ENCODE measurements at places on chromosomes 5 and 9.

DNA sequence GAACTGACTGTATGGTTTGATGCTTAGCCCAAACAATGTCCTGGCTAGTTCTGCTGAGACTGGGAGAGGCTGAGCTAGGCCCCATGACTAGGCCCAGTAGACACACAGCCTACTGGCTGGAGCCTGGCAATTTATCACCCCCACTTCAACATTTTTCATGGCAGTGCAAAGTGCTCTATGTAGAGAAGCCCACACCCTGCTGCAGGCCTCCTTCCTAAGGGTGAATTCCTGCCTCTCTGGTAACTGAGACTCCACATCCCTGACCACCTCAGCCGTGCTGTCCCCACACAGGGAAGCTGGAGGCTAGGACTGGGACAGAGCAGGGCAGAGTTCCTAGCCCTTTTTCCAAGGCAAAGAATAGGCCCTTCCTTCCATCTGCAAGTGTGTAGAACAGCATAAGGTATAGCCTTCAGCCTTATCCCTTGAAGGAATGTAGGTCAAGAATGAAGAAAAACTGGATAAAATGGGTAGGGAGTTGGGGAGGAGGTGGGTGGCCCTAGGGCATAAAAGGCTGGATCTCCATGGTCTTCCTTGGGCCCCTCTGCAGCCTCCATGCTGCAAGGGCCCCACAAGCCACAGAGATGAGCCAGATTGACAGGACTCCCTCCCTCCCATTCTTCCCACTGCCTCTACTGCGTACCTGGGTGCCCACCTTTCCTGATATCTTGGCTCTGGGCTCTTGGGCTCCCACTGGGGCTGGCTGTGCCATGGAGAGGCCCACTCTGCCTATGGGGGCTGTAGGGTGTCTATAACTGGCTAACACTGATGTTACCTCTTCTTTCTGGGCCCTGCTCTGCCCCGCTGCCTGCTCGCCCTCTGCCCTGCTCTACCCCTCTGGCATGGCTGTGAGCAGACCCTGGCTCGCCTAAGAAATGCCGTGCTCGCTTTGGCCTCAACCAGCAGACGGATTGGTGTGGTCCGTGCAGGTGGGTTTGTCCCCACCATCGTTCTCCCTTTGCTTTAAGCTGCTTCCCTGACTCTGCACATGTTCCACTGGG, 29.8 kb downstream of the TCF7 start:
- DNase-seq: no peak

DNA sequence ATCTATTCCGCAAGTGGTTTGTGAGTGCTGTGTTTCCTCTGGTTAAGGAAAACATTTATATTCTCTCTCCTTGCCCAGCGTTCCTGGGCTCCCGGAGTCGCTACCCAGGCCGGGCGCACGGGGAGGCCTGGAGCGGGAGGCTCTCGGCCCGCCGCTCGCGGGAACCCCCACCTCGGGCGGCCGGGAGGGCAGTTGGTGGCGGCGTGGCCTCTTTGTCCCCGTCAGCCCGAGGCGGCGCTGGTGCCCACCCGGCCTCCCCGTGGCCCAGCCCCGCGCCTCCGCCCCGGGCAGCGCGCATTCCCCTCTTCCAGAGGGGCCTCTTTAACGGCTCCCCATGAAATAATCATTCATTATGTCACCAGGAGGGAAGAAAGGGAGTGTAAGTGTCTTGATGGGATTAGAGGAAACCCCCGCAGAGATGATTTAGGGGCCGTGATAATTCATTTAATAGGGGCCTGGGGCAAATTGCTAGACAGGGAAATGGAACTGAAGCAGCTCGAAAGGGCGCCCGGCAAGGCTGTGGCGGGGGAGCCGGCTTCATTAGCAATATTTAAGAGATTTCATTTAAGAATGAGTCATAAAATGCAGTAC, 181.9 kb upstream of the TBCA start:
- DNase-seq: no peak

DNA sequence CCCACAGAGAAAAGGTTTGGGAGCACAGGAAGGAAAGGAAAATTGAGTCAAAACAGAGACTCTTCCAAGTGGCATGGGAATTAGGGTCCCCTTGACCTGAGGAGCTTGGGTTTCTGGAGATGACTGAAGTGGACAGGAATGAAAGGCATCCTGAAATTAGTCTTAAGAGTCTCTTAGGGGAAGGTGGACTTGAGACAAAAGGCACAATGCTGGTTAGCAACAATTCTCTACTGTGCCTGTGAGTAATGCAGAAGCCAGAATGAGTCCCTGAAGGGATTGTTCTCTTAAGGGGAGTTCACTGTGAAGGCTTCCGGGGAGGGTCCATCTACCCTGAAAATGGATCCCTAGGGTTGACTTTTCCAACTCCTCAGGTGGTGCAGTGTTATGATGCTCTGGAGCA, 58.4 kb upstream of the FOXE1 start:
- DNase-seq: no peak

DNA sequence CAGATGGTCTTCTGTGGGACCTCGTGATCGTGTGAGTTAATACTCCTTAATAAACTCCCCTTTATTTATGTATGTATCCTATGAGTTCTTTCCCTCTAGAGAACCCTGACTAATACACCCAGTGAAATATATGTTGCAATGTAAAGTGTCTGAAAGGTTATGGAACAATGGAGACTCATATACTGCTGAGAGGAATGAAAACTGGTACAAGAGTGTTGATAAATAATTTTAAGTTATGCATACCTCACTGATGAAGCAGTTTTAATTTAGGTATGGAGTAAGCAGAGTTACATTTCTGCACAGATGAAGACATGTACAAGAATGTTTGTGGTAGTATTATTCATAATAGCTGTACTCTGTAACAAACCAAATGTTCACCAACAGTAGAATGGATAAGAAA, 438.3 kb downstream of the TAF11L14 start:
- no peak for DNase-seq

DNA sequence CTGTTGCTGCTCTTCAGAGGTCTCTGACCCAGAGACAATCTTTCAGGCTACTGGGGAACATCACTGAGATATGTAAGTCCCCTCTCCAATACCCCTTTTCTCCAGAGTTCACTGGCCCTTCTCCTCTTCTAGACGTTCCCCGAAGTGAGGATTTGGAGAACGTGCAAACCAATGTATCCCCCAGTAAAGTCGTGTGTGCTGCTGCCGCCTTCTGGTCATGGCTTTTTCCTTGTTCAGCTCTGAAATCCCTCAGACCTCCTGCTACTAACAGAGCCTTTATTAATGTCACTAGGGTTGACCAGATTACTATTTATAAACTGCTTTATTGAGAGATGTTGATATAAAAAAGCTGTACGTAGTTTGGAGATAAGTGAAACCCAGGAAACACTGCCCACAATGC, 1028.6 kb downstream of the CDH9 start:
- no peak for DNase-seq

GRCh38 chr5:53241572-53241971, 132.0 kb upstream of the MOCS2 start:
- DNase-seq: no peak

DNA sequence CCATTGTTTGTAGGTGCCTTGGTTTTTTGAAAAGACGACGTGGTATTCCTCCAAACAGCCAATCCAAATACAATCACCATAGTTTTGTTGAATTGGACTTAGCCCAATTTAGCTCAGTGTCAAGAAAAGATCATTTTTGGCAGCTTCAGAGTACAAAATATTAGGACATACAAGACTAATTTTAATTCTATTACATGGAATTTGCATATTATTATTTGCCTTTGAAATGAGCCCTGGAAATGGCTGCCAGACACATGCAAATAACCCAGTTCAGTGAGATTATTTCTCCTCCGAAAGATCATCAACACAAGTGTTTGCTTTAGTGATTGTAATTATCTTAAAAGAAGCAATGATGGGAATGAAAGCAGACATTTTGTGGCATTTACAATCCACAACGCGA, 89.3 kb downstream of the PLK2 start:
- DNase-seq: no peak

- no peak for DNase-seq
These were observed 2.6 kb downstream of the CLTB start for GRCh38 chr5:176413709-176414191.

DNA sequence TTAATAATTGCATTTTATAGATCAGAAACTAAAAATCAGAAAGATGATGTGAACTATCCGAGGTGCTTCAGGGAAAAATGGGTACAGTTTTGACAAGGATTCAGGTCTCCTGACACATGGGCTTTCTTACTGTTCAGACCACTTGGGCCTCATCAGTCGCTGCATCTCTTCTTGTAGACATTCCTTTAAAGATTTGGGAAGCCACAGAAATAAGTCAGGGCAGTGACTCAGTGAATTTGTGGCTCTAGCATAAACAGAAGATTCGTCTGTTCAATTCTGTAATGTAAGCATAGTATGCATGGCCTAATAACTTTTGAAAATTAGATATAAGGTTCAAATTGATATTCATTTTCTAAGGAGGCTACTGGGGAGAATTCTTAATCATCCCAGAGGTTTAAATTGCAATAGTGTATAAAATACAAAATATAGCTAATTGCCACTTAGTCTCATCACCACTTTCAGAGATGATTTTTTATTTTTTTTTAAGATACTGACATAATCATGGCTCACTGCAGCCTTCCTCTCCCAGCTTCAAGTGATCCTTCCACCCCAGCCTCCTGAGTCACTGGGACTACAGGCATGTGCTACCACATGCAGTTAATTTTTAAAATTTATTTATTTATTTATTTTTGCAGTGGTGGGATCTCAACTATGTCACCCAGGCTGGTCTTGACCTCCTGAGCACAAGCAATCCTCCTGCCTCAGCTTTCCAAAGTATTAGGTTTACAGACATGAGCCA, 48.9 kb downstream of the RASEF start:
- DNase-seq: peak; percentile 27

DNA sequence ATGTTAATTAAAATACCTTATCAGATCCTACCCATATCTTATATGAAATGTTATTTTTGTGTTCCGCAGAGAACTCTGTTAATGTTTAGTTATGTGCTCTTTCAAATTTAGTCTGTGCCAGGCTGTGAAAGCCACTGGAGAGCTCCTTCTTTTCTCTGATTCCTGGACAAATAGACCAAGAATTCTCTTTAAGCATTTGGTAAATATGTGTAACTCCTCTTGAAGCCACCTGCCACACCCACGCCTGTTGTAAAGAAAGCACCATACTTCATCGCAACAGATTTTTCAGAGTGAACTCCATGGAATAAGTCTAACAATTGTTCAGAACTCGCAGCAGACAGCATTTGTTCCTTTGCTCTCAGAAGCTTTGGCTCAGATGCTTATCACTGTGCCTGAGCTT, 301.1 kb downstream of the FAM170A start:
- DNase-seq: no peak

DNA sequence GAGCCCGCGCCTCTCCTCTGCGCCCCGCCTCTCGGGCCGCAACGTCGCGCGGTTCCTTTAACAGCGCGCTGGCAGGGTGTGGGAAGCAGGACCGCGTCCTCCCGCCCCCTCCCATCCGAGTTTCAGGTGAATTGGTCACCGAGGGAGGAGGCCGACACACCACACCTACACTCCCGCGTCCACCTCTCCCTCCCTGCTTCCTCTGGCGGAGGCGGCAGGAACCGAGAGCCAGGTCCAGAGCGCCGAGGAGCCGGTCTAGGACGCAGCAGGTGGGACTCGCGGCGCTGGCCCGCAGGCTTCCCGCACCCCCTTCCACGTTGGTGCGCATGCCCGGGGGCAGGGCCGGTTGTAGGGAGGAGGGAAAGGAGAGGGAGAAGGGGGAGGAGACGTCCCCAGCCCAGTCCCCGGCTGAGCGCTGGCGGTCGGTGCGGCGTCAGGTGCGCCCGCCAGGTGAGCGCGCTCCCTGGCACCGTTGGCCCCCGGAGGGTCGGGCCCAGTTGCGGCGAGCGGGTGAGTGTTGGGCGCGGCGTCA, at the start of gene OCLN:
Gene OCLN (plus strand): TSS at position 400 of the 532 bp plus-strand sequence. CDS start 11,455 bp downstream, outside the sequence.
- DNase-seq: no peak

DNA sequence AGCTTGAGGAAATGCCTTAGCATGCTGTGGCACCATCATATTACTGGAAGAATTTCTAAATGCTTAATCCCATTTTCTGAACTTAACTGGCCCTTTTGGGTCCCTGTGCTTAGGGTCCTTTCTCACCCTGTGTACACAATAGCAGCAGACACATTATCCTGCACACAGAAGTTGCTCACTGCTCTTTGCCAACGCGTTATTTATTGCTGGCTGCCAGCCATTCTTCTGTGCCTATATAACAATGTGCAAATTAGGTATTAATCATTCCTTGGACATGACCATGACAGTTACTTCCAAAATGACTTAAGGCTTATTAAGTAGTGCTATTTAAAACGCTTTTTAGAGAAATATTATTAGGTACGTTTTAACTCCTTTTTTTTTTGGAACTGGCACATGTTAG, 134.7 kb downstream of the FBN2 start:
- no peak for DNase-seq

DNA sequence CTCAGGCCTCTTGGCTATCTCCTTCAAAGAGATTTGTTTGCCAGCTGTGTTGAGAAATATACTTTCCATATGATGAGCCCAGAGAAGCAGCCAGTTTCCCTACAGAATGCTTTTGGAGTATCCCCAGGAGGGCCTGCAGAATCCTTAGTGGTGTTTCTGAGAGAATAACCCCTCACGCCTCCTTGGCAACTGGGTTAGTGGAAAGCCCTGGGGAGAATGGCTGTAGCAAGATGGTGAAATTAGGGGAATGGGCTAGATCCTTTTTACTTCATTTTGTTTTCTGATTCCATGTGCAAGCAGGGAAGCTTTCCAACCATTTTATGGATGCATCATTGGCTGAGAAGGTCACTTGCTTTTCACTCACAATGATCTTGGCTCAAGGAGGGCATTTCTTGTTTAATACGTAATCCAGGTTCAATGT, 364.6 kb downstream of the DMRT2 start:
- DNase-seq: no peak

DNA sequence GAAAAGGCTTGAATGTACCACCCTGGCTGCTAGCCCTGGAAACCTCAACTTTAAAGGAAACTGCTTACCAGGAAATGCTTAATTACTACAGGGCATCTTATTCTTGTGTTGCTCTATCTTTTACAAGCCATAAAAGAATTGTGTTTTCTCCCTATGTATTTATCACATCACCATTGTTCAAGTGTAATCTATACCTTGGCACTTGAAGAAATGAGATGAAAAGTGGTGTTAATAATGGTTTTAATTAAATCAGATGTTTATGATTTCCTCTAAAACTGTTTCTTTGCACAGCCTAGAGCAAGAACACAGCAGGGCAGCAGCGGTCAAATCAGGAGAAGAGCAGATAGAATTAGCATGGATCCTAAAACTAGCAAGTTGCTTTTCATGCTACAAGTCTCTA, 131.8 kb upstream of the RGMB start:
- no peak for DNase-seq

DNA sequence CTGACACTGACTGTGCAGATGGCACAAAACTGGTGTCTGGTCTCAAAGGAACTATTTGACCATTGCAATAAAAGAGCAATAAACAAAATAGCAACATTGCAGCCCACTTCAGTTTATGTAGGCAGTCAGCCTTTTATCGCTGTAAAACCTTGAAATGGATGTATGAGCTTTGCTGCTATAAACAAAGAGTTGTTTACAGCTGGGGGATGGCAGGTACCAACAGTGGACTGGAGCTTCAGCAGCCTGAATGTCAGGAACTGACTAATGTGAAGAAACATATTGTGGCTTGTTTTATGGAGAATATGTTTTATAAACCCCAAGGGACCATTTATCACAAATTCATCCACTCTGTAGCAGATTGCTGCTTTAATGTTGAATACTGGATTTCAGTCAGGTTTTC, 78.0 kb downstream of the PTPRD start:
- DNase-seq: no peak

GRCh38 chr9:98972716-98973115, 29.0 kb downstream of the COL15A1 start:
- DNase-seq: no peak

Measured in BJ (cell line).